Activated naive CD4-positive, alpha-beta T cell treated with anti-CD3 and anti-CD28 coated beads for 36 hours (primary cell): ENCODE measurements at places on chromosomes 7 and 10.

GRCh38 chr10:103708627-103709288 lies 146.6 kb downstream of the SH3PXD2A start:
- DNase-seq: no peak

DNA sequence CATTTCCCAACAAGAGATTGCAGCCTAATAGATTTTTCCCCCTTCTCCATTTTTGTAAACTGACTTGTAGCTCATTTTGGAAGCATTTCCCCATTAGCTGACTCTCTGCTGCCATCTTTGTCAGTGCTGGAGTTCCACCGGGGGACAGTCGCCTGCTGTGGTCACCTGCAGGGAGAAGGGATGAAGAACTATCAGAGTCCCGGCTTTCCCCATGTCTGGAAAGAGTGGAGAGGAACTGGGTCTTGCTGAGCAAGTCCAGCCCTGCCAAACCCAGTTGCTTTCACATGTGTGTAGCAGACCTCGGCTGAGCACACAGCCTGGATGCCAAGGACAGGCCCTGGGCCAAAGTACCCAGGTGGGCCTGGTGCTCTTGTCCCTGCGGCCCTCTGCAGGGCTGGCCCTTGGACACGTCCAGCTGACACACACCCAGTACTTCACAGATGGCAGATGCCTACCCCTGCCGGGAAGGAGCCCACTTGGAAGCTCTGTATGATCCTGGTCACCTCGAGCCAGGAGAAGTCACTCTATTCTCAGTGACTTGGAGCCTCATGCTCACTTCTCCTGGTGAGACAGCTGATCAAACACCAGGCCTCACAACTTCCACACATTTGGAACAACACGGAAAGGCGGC lies 157.3 kb upstream of the NPVF start:
- no peak for DNase-seq

DNA sequence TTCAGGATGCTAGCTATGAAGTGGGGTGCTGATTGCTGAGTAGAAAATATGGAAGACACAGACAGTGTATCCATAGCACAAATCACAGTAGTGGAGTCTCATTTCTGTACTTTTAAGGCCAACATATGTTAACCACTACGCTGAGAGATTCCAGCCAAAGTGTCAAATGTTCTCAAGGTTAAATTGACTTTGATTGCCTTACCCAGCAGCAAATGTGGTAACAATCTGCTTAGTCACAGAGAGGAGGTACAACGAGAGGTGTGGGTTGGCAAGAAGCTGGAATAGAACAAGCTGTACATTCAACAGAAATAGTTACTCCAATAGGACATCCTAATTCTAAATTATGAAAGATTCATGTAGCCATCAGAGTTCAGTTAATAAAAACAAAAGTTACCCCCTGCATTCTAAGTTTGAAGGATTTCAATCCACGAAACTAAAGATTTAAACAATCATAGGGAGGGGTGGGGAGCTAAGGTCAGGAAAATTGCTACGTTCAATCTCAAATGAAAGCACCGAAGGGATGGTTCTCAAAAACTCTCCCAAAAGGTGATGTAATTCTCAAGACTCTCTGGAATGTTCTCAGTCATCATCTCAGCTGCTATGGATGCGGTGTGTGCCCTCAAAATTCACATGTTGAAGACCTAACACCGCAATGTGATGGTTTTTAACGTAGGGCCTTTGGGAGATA lies 137.0 kb downstream of the ETV1 start:
- DNase-seq: no peak

DNA sequence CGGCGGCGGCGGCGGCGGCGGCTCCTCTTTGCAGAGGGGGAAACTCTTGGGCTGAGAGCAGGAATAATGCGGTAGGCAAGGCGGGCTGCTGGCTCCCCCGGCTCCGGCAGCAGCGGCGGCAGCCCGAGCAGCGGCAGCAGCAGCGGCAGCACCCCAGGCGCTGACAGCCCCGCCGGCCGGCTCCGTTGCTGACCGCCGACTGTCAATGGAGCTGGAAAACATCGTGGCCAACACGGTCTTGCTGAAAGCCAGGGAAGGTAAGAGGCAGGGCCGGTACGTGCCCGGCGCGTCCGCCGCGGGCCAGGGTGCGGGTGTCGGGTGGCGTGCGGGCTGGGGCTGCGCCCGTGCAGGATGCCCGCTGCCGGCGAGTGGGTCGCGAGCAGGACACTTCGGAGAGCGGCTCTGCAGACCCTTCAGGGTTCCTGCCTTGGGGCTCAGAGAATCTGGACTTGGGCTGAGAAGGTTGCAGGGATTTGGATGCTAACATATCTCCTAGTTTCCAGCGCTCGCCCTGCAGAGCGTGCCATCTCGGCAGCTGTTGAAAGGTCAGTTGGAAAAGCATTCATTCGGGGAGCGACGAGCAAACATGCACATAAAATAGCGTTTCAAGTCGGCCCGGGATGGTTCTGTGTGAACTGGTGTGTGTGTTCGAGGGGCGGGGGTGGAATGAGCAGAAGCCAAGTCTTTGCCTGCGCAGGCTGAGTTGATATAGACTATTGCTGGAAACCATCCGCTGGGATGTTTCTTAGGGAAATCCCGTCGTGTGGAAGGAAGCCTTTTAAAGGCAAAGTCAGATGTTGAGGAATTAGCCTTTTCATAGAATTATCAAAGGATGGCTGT lies 562 bp downstream of the GRK5 start:
- peak; percentile 65 for DNase-seq

GRCh38 chr10:91627344-91628102 lies 5.3 kb downstream of the PPP1R3C start:
- DNase-seq: no peak

GRCh38 chr7:1703871-1704810 lies 34.1 kb downstream of the ELFN1 start:
- no peak for DNase-seq

DNA sequence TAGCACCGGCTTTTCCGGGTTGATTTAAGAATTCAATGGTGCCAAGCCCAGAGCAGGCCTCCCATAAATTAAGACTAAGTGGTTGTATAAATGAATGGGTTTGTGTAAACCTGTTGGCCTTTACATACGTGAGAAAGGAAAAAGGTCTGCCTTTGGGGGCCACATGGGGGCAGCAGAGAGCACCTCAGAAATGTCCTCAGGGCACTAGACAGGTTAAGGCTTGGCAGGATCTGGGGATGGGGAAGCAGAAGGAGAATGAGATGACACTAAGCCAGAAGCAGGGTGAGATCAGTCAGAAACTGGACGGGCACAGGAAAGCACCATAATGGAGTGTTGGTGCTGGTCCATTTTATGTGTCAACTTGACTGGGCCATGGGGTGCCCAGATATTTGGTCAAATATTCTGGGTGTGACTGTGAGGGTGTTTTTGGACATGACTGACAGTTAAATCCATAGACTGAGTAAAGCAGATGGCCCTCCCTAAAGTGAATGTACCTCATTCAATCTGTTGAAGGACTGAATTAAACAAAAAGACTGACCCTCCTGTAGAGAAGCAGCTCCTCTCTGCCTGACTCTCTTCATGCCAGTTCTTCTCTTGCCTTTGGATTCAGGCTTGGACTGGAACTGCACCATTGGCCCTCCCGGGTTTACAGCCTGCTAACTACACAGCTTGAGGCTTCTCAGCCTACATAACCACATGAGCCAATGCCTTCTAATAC lies 58.9 kb downstream of the FRMPD2 start:
- peak; percentile 62 for DNase-seq

GRCh38 chr10:1154531-1155295 lies 98.5 kb downstream of the WDR37 start:
- no peak for DNase-seq

GRCh38 chr10:131778385-131778784 lies 122.4 kb upstream of the PPP2R2D start:
- DNase-seq: no peak

DNA sequence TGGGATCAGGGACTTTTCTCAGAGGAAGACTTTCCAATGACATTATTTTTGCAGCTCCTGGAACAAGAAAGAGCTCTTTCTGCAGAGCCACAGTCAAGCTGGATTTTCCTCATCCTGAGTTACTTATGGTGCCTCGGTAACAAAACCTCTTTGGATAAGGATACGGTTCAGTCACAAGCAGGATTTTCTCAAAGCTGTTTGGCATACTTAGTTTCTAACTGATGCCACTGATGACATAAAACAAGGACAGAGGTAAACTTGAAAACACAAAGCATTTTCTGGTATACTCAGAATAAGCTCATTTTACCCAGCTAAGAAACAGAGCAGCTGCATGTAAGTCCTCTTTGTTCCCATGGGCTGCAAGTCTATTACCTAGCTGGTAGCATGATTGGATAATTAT lies 340.9 kb upstream of the MEOX2 start:
- no peak for DNase-seq

GRCh38 chr10:56662765-56663447 lies 301.8 kb upstream of the ZWINT start:
- no peak for DNase-seq

DNA sequence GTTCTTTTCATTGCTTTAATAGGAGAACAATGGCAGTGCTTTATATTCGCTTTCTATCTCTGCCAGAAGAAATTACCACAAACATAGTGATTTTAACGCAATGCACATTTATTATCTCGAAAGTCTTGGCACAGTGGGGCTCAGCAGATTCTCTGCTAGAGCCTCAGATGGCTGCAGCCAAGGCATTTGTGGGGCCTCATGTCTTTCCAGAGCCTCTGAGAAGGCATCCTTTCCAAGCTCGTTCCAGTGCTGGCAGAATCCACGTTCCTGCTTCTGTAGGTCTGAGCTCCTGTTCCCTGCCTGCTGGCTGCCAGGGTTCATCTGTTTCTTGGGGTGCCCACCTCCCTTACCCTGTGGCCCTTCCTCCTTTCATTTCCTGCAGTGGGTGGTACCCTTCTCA lies 60.2 kb downstream of the LRRC18 start:
- no peak for DNase-seq

- DNase-seq: no peak
Observed at GRCh38 chr10:96921655-96922054, 89.6 kb downstream of the LCOR start.

- no peak for DNase-seq
Observed at GRCh38 chr10:24929056-24929544, 23.3 kb downstream of the PRTFDC1 start.

DNA sequence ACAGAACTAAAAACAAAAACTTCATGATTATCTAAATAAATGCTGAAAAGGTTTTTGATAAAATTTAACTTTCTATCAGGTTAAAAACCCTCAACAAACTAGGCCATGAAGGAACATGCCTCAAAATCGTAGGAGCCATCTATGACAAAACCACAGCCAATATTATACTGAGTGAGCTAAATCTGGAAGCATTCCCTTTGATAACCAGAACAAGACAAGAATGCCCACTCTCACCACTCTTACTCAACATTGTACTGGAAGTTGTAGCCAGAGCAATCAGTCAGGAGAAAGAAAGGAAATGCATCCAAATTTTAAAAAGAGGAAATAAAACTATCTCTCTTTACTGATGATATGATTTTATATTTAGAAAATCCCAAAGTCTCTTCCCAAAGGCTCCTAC lies 228.7 kb downstream of the CHRM2 start:
- no peak for DNase-seq
